D721Med (cell line): ENCODE measurements at places on chromosomes 3 and 15.

GRCh38 chr15:87354661-87355410 lies 901.7 kb downstream of the NTRK3 start:
- no peak for DNase-seq

- DNase-seq = no peak
Measured at GRCh38 chr3:30167541-30168011, 438.8 kb upstream of the TGFBR2 start.

GRCh38 chr3:125334675-125335560 lies 40.2 kb downstream of the ZNF148 start:
- no peak for DNase-seq

- no peak for DNase-seq
Measured at GRCh38 chr15:62544446-62544845, 379.4 kb upstream of the C2CD4B start.

DNA sequence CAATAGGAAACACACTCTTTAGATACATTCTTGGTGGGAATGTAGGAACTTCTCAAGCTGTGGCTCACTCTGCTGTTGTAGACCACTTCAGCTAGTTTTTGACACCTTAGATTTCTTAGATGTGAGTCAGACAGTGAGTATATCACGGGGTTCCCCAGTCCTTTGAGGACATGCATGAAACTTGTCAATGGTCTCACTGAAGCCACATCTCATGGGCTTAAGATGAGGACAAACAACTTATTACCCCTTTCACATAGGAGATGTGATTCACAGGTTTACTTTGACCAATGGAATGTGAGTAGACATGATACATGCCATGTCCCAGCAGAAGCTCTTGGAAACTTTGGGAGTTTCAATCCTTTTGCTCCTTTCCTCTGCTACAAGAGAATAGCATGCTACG lies 325.5 kb downstream of the CHST2 start:
- DNase-seq = no peak

DNA sequence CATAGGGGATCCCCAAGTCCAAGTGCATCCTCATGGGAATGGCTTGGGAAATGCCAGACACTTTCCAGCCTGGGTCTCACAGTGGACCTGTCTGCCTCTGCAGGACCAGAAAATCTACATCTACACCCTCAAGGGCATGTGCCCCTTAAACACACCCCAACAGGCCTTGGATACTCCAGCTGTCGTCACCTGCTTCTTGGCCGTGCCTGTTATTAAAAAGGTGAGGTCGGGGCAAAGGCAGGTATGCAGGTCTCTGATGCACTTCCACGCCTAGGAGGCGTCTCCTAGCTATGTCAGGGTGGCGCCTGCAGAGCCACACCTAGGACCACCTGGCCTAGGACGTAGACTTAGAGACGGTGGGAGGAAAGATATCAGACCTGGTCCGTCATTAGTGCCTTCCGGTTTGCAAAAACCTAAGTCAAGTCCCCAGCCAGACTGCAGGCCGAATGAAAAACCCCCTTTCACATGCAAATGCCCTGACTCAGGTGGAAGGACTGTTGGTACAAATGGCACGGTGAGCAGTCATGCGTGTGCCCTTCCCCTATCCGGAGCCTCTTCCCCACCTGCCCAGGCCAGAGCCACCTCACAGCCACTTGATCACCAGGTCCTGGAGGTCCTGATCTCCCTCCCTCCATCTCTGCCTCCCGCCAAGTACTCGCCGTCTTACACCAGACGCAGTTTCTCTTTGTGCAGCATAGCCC lies 143.5 kb downstream of the LRRK1 start:
- no peak for DNase-seq

GRCh38 chr3:71926262-71926600 lies 141.3 kb upstream of the PROK2 start:
- DNase-seq = no peak

GRCh38 chr3:114841515-114841914 lies 305.6 kb downstream of the ZBTB20 start:
- DNase-seq = no peak

GRCh38 chr3:139482206-139482605 lies 5.9 kb upstream of the RBP2 start:
- DNase-seq = no peak

DNA sequence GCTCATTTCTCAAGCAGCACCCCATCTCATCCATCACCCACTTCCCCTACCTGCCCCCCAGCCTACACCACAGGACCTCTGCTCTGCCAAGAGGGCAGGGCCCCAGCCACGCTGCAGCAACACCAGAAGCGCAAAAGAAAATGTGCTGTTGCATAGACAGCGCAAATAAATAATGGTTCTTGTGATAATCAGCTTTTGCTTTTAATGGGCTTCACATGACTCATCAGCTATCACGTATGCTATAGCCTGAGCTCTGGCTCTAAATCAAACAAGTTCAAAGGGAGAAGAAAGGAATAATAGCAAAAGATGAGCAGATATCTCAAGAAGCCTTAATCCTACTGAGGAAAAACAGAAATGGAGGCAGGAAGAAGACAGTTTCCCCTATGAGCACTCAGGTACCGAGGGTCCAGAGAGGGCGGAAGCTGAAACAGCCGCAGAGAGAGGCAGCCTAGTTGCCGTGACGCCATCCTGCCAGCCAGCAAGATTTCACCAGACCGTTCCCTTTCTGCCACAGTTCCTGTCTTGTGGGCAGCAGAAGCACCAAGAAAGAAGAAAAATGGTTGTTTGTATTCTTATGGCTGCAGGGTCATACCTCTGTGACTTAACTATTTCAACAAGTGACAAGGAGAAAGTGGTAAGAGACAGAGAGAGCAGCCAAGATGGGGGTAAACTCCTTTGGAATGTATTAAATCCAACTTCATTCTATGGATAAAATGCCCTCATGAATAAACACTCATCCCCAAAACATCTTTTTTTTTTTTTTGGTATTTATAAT lies 22.0 kb downstream of the RAB27A start:
- no peak for DNase-seq

DNA sequence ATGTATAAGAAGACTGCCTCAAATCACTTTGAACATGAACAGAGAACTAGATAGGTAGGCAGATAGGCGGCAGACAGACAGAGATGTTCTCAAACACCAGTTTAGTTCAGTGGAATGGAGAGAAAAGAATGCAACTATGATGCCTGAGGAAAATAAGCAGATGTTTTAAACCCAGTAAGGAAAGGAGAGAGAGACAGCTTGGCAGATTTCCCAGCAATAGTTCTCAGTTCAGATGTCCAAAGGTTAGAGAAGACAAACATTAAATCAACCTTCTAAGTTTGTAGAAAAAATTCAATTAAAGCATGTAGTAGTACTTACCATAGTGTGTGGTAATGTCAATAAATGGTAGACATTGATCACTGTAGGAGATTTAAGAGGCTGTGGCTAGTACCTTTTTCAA lies 209.6 kb upstream of the PFN2 start:
- no peak for DNase-seq

DNA sequence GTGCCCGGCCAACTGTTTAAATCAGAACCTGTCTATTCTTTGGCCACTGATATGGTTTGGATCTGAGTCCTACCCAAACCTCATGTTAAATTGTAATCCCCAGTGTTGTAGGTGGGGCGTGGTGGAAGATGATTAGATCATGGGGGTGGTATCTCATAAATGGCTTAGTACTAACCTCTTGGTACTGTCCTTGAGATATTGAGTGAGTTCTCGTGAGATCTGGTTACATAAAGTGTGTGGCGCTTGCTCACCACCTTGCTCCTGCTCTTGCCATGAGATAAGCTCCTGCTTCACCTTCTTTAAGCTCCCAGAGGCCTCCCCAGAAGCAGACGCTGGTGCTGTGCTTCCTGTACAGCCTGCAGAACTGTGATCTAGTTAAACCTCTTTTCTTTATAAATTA lies 42.4 kb downstream of the REC114 start:
- DNase-seq = no peak

DNA sequence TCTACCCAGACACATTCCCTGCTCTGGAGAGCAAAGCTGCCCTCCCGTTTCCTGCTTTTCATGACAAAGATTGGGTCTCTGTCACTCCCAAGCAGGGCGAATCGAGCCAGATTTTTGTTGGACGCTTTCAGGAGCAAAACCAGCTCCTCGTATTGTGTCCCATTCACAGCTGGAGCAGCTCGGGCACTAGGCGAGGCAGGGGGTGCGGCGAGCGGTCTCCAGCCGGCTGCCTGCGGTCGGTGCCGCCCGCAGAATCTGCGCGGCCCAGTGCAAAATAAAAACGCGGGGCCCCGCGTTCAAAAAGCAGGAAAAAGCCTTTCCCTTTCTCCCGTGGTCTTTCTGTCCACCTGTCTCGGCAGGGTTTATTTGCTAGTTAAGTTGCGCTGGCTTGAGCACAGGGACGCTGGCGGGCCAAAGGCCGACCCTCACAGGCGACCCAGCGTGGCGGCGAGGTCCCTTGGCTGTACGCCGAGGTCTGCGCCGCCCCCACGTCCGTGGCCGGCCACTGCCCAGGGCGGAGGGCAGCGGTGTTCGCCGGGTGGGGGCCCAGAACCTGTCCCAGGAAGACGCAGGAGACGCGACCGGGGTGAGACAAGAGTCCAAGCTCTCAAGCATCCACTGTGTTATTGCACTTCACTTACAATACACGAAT lies 71.2 kb downstream of the CYP19A1 start:
- DNase-seq = no peak

DNA sequence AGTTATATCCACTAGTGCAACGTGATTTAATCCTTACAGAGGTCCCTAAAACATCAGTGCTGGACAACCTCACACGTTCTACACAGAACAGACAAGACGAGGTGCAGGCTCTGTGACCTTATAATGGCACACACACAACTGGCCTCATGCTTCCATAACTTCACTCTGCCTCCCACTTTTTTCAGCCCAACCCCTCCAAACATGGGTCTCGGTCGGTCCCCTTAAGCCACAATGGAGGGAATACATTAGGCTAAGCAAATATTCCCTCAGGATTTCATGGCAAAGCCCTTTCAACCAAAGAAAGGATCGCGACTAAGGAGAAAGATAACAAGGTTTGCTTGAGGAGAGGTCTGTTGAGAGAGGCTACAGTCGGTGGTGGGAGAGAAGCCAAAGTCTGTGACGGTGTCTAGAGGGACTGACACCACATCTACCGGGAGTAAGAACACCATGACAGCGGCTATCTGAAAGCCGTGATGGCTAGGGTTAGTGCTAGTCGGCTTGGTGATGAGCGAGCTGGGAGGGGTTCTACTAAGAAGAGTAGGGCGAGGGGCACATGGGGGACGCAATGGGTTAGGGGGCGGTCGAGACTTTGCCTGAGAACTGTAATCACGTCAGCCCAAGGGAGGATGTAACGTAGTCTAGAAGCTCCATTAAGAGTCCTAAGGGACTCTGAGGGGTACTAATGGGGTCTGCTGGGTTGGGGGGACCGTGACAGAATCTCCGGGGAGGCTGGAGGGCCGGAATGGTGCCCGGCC lies 1.0 kb downstream of the MYO9A start:
- DNase-seq = no peak

DNA sequence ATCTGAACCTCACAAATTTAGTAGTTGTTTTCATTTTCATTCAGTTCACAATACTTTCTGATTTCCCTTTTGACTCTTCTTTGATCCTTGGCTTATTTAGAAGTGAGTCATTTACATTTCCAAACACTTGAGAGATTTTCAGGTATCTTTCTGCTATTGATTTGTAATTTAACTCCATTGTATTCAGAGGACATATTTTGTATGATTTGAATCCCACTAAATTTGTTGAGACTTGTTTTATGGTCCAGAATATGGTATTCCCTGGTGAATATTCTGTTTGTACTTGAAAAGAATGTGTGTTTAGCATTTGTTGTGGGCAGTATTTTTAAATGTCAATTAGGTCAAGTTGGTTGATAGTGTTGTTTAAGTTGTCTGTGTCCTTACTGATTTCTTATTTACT lies 29.6 kb downstream of the FAN1 start:
- DNase-seq = no peak

- no peak for DNase-seq
Measured at GRCh38 chr15:25900901-25901300, 37.8 kb upstream of the ATP10A start.

DNA sequence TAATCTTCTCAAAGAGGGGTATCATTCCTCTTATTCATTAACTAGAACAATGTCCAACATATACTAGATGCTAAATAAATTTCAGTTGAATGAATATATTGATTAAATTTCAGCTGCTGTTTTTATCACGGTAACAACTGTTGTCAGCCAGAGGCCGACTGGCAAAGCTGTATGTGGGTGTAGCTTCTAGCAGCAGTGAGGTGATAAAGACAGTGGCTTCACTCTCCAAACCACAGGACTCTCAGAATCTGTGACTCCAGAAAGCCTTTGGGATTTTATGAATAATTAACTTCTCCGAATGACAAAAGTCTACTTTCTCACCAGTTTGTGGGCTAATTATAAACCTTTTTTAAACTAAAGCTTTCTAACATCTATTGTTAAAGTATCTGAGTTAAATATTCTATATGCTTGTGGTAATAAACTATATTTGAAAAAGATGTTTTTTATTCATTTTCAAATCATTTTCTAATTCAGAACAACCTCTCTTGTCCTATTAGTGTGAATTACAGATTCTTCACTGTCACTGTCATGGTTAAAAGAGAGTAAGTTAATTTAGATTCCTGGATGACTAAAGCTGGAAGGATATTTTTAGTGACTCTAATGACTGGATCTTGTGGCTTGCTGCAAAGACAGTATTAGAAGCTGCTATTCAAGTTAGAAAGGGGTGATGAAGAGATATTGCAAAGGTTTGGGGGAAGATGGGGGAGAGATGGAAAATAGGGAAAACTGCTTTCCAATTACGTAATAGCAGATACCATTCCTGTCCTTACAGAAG lies 796.4 kb upstream of the ARPP21 start:
- DNase-seq = no peak

GRCh38 chr3:176953106-176954060 lies 243.9 kb downstream of the TBL1XR1 start:
- no peak for DNase-seq

- no peak for DNase-seq
Measured at GRCh38 chr3:175980486-175981090, 1121.5 kb downstream of the NAALADL2 start.

DNA sequence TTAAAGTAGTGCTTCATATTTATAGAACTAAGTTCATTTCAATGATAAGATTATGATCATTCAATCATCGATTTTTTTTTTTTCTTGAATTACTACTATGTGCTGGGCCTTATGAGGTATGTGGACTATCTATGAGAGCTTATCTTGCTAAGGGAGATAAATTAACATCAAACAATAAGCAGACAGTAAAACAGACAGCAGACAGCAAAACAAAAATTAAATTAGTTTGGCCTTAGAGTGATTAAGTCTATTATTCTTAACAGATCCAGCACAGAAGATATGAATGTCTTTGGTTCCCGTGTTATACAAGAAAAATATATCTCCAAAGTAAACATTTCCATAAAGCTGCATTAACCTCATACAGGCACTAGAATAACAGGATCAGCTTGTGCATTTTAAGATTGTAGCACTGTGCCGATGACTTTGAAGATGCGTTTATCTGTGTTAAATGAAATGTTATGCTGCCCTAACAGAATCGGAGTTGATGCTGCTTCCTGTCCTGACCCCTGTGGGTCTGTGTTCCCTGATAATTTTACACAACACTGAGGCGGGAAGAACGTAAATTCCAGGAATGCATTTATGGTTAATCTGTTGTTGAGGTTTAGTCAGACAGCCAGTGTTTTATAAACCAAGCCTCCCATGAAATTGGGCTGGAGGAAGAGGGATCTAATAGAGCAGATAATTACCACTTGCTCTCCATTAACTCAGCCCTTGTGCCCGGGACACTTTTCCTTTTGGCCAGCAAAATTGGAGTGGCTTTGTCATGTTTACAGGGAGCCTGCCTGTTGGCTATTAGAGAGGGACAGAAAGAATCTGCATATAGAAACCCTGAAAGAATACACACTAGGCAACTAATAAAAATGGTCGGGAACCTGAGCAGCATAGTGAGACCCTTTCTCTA lies 80.8 kb downstream of the GHSR start:
- no peak for DNase-seq

GRCh38 chr3:182957676-182958266 lies 22.6 kb downstream of the DCUN1D1 start:
- DNase-seq = no peak
